ENCODE measurements at places on chromosomes 6 and 20. TPM values are rescaled to one million over a fixed set of nuclear protein-coding genes. Genes with fewer than 3 reads are reported as not detected.
A peak's percentile ranks its signal among the peaks of the same experiment; 100 is the strongest.

DNA sequence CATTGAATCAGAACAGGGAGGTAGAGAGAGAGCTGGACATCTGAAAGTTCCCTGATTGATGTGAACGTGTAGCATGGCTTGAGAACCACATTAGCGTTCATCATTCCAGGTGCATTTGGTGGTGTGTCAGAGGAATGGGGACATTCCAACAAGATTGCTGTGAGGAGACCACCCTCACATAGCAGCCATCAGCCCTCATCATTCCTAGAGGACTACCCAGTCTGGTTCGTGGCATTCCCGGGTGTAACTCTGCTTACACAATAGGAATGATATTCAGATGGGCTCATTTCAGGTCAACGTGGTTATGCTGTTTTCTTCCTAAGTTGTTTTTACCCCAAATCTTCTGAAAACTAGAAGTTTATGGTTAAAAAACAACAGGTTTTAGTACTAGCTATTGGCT is 62.2 kb upstream of the KLHL31 start:
- DNase-seq, result no peak

- no peak for DNase-seq
Observed at GRCh38 chr6:169240591-169241390, 12.9 kb downstream of the THBS2 start.

DNA sequence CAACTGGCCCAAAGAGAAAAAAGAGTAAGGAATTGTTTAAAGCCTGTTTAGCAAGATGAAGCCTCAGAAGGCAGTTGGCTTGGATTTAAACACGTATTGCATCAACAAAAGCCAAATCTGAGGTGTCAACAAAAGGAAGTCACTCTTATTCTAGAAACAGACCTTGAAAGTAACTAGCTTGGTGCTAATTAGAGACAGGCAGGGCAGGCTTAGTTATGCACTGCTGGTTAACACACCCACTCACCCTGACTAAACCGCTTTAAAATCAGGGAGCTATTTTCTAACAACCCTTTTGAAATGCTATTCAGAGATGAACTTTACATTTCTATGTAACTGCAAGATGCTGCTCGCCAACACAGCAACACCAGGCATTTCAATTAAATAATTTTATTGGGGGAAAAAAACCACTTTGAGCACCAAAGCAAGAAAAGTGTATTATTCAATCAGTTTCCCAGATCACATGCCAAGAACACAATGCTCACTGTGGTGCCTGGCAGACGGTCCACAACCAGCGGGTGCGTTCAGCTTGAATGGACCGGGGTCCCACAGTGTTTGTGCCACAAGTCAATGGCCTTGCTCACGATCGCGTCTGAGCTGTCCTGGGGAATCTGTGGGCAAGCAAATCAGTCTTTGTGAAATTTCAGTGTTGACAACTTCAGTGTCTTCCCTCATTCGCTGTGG is 23.6 kb downstream of the TBC1D7 start:
- DNase-seq, result no peak

- DNase-seq, result no peak
Observed at GRCh38 chr6:142569676-142570075, 267.9 kb downstream of the ADGRG6 start.

DNA sequence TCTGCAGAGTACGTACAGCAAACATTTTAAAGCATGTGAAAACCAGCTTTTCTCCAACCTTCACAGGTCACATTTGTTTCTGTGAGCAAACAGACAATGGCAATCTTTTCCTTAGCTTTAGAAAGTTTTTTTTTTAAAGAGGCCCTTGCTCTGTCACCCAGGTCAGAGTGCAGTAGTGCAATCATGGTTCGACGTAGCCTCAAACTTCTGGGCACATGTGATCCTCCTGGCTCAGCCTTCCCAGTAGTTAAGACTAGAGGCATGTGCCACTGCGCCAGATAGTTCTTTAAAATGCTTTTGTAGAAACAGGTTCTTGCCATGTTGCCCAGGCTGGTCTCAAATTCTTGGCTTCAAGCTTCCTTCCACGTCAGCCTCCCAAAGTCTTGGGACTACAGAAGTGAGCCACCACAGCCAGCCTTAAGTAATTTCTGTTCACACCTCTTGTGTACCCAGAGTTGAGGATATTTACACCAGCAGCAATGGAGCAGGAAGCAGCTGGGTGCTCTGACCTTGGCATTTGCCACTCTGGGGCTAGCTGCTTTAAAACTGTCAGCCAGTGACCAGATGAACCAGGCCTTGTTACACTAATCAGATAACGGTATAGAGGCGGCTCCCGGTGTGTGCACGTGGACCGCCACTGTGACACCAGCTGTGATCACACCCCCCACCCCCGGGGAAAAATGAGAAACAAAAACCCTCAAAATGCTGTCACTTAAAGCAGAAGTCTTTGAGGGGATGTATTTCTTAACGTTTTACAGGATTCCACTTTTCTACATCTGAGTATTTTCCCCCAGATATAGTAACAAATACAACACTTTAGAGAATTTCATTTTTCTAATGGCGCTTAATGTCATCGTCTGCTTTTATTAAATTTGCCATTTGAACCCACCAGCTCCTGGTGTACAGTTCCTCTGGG is 71.3 kb downstream of the AKAP12 start:
- no peak for DNase-seq

DNA sequence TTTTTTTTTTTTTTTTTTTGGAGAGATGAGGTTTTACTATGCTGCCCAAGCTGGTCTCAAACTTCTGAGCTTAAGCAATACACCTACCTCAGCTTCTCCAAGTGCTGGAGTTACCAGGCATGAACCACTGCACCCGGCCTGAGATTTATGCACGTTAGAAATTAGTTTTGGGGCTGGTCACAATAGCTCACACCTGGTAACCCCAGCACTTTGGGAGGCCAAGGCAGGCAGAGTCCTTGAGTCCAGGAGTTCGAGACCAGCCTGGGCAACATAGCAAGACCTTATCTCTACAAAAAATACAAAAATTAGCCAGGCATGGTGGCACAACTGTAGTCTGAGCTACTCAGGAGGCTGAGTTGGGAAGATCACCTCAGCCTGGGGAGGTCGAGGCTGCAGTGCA is 51.9 kb downstream of the CD24 start:
- DNase-seq, result no peak

GRCh38 chr6:134287859-134288537 is 29.9 kb downstream of the SGK1 start:
- no peak for DNase-seq

GRCh38 chr6:68008445-68008844 is 626.6 kb upstream of the ADGRB3 start:
- DNase-seq, result no peak

DNA sequence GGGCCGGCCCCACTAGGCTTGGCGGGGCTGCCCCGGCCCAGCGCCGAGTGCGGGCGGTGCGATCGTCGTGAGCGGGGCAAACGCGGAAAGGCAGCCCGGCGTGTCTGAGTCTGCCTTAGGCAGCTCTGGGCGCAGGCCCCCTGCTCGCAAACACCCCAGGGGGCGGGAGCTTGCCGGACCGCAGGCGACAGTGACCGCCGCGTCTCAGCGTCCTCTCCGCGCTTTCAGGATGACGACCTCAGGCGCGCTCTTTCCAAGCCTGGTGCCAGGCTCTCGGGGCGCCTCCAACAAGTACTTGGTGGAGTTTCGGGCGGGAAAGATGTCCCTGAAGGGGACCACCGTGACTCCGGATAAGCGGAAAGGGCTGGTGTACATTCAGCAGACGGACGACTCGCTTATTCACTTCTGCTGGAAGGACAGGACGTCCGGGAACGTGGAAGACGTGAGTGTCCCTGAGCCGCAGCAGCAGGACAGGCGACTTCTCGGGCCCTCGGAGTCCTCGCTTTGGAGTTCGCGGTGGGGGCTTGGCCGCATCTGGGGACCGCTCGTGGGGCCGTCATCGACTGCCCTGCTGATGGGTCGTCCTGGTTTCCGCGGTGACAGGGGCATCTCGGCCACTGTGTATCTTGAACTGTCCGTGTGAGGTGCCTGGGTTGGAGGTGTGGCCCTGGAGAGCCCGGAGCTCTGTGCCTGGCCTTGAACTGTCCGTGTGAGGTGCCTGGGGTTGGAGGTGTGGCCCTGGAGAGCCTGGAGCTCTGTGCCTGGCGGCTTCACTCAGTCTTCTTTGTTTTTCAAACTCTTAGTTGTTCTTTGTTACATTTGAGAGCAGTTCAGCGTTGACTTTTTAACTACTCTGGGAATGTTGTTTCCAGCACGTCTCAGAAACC is 786 bp downstream of the ADRM1 start:
- DNase-seq, result no peak

DNA sequence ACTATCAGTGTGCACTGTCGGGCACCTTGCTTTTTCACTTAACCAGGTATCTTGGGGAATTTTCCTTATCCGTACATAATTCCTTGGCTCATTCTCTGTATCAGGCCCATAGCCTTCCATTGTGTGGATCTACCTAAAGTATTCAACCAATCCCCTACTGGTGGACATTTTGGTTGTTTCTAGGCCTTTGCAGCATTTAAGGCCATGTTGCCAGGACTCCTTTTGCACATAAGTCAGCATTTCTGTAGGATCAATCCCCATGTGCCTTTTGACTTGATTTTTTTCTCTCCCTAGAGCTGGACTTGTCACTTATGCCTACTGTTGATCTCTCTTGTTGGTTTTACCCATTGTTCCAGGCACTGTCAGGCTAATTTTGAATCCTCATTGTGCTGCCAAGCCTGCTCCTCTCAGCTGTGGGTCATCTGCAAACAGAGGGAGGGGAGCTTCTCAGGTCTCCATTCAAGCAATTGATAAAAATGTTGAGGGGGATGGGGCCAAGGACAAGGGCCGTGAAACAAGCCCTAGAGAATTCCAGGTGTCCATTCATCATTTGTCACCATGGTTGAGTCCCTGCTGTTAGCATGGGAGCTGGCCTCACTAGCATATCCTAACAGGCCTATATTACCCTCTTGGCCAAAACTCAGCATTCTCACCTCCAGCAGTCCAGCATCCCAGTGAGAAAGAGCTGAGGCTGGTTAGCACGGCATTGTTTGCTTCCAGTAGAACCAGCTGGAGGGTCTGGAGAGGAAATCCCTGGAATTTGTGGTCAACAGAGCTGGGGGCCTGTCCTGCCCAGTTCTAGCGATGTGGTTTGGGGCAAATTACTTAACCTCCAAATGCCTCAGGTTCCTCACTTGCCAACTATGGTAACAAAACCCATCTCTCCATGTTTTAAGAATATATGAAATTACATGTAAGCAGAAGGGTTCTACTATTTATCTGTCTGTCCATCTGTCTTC is 178.4 kb downstream of the MRPL14 start:
- no peak for DNase-seq

- DNase-seq, result no peak
Observed at GRCh38 chr20:58621906-58622548, 29.1 kb upstream of the STX16 start.

- DNase-seq, result no peak
Observed at GRCh38 chr6:109298605-109299264, 83.5 kb downstream of the CD164 start.

- no peak for DNase-seq
Observed at GRCh38 chr6:170279977-170280688, 10.7 kb downstream of the DLL1 start.

DNA sequence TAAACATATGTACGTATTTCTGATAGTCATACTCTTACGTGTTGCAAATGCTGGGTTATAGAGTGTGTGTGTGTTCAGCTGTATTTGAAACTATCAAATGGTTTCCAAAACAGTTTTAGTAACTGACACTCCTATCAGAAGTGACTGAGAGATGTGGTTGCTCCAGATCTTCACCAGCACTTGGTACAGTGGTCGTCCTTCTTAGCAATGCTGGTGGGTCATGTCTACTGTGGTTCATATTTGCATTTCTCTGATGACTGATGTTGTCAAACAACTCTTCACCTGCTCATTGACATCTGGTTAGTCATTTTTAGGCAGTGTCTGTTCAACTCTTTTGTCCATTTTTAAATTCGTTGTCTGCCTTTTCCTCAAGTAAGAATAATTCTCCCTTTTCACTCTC is 259.3 kb downstream of the KIF16B start:
- no peak for DNase-seq

- no peak for DNase-seq
Observed at GRCh38 chr6:42471142-42471541, 19.4 kb upstream of the TRERF1 start.

DNA sequence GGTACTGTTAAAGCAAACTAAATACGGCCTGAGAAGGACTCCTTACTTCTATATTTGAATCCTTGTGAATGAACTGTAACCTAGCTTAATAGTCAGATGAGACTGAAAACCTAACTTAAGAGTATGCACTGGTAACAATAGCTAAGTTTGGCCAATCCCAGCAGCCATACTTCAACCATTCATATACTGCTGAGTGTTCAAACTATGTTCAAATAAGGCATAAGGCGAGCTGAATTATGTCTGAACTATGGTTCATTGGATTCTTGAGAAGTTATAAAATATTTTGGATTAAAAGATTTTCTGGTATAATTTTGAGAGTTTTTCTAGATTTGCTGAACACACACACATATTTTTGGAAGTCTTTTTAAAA is 2.2 kb downstream of the SMPDL3A start:
- DNase-seq, result no peak

DNA sequence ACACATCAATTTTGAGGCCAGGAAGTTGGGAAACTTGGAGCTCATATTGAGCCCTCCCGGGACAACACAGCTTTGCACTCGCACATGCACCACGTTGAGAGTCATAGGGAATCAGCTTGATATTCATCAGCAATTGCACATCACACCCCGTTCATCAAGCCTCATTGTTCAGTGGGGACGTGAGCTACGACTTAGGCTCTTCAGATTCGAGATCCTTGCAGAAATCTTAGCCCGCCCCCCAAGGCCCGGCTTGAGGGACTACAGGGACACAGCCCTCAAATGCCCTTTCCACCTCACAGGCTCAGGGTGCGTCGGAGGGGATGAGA is 93.0 kb upstream of the MAFB start:
- no peak for DNase-seq

DNA sequence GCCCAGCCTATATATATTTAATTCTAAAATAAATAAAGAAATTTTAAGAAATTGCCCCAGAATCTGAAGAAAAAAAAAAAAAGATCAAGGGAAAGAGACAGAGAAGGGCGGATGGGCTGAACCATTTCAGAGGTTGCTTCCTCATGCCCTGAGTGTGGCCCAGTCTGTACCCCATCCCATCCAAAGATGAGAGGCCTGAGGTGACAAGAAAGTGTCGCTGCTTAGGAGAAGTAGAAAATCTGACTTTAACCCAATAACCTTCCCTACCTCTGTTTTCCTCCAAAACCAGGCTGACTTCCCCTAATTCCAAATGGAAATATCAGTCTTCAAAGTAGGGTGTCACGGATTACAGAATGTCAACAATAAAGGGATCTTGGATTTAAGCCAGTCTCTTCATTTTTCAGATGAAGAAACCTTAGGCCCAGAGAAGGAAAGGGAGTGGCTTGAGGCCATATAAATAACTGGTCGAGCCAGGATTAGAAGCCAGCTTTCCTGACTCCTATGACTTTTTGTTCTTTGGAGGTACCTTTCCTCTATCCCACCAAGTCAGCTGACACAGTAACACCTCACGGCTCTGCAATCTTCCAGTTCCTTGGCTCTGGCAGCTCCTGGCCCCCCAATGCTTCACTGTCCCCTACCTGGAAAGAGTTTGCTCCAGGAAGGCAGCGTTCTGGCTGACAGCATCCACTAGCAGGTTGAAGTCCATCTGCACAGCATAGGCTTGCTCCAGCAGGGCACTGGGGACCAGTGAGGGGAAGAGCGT is 10.1 kb downstream of the GSS start:
- DNase-seq, result no peak

GRCh38 chr6:70566751-70567382 is at the start of gene SDHAF4:
SDHAF4 (plus strand) TSS chr6:70566930; CDS start chr6:70566941, 11 bp downstream.
- DNase-seq, result peak; percentile 90

- DNase-seq, result no peak
Observed at GRCh38 chr20:54389596-54390280, 85.7 kb upstream of the DOK5 start.

HCK gene
- total RNA-seq, result not detected

GPR6 gene
- not detected for total RNA-seq

SLC44A4 gene
- total RNA-seq, result 0.18 TPM

TREML1 gene
- total RNA-seq, result not detected

SLA2 gene
- 54.9 TPM for total RNA-seq

STMND1 gene
- not detected for total RNA-seq
